ENCODE measurements at places on chromosomes 6 and 20. TPM values are rescaled to one million over a fixed set of nuclear protein-coding genes. Genes with fewer than 3 reads are reported as not detected.

WFDC2 gene
- polyA plus RNA-seq, result 161 TPM

GRCh38 chr20:19371112-19371511 lies 158.7 kb downstream of the SLC24A3 start:
- no peak for DNase-seq

GRCh38 chr6:215335-216034 lies 76.8 kb upstream of the DUSP22 start:
- no peak for DNase-seq

DNA sequence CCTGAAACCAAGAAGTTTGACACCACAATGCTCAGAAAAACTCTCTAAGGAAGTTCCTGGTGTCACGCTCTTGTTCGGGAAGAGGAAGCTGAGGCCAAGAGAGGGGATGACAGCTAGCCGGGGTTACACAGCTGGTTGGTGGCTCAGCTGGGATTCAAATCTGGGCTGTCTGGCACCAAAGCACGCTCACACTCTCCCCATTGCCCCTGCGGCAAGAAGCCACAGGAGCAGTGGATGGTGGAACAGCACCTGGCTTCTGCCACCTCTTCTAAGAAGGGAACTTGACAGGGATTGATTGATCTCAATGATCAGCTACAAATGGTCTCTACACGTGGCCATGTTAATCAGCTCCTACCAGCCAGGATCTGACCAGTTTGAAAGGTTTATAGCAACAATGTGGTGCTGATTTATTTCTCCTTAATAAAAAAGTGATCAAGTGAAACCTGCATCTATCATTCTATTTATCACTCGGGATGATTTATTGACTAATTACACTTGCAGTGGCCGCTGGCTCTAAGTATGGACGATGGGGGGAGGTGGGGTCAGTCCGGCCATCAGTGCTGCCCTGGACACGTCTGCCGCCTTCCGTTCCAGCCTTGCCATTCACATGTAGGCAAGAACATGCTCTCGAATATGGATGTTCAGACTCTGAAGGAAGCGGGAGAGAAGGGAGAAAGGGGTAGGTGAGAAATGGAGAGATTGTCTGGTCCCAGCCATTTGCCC lies 71.9 kb upstream of the TOP1 start:
- DNase-seq, result no peak

DNA sequence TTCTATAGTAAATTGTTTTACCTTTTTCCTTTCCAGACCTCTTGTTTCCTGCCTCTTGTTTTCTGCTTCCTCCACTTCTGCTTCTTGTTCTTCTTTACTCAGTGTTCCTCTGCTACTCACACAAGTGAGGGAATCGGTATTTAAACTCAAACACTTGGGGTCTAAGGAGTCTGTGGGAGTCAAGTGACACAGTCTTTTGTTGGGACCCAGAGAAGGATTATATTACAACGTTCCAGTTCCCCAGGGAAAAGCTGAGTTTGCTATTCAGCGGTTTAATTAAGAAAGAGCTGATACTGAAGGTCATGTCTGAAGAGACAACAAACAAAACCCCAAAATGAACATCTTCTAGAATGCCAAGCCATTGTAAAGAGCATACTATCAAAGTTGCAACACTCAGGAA lies 107.8 kb upstream of the CITED2 start:
- no peak for DNase-seq

DNA sequence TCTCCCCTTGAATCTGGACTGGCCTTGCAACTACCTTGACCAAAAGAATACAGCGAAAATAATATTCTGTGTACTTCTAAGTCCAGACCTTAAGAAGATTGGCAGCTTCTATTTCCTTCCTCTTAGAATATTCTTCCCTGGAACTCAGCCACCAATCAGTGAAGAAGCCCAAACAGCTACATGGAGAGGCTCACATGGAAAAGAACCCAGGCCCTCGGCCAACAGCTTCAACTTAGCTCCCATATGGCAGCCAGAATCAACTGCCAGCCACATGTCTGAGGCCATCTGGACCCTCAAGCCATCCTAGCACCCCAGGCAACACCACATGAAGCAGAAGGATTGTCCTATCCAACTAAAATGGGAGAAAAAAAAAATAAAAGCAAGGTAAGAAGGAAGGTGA lies 178.8 kb downstream of the IBTK start:
- DNase-seq, result no peak

- DNase-seq, result no peak
These were observed 580.7 kb upstream of the GJE1 start for GRCh38 chr6:141552031-141552430.

Measured in GM23338 (cell line).